ENCODE measurements at places on chromosomes 12 and 14.
A peak's percentile ranks its signal among the peaks of the same experiment; 100 is the strongest.

GRCh38 chr12:8157484-8158198 is 826 bp downstream of the ZNF705A start:
- no peak for DNase-seq

- peak; percentile 16 for DNase-seq
Observed at GRCh38 chr12:113190761-113191160, 5.2 kb downstream of the RITA1 start.

DNA sequence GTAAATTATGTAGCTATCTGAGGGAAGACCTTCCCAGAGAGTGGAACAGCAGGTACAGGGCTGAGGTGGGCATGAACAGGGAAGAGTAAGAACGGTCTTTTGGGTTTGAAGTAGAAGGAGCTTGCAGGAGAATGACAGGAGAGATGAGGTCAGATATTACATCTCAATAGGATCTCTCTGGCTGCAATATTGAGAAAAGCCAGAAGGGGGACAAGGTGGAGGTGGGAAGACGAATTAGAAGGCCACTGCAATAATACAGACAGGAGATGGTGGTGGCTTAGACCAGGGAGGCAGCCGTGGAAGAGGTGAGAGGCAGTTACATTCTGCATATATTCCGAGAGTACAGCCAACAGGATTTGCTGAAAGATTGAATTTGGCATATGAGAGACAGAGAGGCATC is 310.2 kb downstream of the APAF1 start:
- peak; percentile 3 for DNase-seq

- peak; percentile 22 for DNase-seq
Observed at GRCh38 chr12:10339053-10339840, 31.6 kb downstream of the KLRD1 start.

DNA sequence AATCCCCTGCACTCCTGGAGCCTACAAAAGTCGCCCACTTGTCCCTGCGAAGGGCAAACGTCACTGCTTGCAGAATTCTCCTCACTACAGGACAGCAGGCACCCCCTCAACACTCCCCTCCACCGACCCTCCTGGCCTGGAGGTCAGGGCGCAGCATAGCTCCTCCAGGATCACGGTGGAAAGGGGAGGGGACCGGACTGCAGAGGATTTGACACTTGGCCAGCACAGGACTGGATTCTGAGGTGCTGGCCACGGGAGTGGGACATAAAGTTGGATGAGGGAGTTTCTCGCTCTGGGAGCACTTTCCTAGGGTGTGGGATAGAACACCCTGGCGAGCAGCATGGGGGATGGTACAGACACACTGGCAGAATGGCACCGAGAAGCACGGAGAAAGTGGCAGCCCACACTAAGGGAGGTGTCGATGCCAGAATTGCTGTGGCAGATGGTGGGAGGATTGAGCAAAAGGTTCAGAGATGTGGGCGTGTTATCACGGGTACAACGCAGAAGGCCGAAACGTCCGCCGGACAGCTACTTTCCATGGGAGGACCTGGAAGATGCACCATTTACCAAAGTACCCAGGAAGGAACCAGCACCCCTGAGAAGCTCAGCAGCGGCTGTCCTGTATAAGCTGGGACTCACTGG is 51.4 kb upstream of the DIO3 start:
- DNase-seq: no peak

DNA sequence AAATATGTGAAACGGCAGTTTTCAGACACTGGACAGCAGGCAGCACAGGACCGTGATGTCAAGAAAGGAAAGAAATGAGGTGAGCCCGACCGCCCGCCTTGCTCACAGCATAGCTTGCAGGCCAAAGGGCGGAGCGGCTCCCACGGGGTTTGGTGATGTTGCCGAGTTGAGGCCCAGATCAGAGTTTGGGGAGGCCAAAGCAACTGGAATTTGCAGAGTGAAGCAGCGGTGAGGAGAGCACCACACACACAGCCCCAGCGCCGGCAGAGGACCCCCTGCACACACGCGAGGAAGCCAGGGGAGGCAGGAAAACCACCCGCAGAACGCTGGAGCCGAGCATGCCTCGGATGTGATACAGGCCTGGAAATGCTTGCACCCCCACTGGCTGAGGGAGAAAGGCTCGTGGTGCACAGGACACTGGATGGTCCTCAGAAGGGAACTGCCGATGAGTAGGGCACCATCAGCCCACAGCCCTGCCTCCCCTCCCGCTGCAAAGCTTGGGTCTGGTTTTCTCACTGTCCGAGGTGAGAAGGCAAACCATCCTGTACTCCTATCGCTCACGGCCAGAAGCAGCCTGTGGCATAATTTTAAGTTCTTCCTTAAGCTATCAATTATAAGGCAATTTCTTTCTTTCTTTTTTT is 25.7 kb upstream of the PLD4 start:
- peak; percentile 37 for DNase-seq

- DNase-seq: no peak
Observed at GRCh38 chr14:73231981-73232851, 5.1 kb upstream of the PAPLN start.

GRCh38 chr12:109883461-109883860 is 3.1 kb upstream of the GLTP start:
- DNase-seq: no peak

DNA sequence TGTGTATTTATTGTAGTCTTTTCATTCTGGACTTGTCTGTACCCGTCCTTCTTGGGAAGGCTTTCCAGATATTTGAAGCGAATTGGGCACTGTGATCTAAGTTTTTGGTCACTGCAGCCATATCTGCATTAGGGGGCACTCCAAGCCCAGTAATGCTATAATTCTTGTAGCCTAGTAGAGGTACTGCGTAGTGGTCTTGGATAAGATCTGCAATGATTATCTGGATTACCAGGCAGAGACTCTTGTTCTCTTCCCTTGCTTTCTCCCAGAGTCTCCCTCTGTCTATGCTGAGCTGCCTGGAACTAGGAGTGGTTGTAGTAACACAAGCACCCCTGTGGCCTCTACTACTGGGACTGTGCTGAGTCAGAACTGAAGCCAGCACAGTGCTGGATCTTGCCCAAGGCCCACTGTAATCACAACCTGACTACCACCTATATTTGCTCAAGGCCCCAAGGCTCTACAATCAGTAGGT is 30.0 kb downstream of the SLC38A2 start:
- peak; percentile 52 for DNase-seq

DNA sequence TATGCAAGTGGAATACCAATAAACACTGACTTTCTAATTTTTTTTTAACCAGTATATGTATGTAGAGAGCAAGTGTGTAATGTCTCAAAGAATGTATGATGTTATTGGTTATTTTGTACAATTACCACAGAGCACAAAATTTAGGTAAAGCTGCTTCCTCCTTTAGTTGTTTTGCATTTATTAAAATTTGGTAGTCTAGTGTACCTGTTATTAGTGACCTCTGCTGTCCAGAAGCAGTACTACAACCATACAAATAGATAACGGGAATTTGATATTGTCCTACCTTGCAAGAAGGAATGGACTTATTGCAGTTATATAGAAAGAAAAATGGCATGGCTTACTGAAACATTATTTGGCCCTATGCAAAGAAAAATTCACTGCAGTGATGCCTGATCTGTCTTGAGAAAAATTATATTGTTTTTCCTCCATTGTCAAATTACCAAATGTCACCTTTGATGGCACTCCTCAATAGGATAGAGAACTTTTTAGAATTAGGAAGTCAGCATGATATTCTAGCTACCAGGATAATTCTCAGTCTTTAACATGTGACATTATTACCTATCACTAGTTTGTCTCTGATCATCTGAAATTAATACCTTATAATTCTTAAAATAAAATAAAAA is 153.9 kb upstream of the RMST start:
- DNase-seq: peak; percentile 45

DNA sequence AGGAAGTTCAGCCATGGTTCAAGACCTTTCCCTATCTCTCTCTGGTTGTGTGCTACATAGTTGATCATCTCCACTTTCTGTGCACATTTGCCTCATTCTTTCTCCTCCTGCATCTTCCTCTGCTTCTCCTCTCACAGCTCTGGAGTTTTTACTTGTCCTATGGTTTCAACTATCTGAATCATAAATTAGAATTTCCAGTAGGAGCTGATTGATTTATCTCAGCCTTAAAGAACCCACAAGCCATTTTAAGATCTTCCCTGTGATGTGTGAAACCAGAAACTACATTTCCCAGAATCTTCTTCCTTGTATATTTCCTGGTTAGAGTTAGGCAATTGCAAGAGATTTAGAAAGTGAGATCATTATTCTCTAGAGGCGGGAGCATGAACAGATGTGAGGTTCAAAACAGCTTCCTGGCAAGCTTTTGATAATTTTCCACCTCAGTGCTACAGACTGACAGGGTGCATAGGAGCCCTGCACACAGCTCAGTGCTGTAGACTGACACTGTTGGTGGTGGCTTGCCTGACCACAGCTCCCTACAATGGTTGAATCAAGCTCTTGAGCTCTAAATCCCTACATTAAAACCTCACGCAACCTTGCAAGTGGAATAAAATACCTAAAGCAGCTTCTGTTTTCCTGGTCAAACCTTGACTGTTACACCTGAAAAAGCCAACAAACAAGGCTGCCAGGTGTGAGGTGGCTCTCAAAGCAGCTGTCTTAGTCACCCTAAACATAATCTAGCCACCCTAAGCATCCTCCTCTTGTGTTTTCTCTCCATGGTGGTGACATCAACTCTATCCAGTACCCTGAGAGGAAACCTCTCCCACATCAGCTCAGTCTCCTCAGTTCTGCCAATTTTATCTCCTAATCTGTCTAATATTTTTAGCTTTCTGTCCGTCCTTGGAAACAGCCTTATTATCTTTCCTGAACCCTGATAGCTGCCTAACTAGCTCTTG is 21.5 kb upstream of the IFNG start:
- peak; percentile 39 for DNase-seq

GRCh38 chr12:29517264-29517663 is 19.8 kb upstream of the OVCH1 start:
- peak; percentile 1 for DNase-seq

- no peak for DNase-seq
Observed at GRCh38 chr12:15706010-15706676, 83.0 kb downstream of the EPS8 start.

DNA sequence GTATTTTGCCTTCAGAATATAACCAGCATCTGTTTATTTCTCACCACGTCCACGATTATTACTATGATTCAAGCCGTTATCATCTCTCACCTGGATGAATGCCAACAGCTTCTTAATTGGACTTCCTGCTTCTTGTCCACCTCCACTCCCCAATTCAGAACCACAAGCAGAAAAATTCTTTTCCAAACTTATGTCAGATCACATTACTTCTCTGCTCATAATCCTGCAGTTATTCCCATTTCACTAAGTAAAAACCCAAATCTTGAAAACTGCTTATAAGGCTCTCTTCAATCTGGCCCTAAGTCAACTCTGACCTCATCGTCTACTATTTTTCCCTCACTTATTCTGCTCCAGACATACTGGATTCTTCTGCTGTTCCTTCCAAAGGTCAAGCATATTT is 2.0 kb downstream of the CRY1 start:
- peak; percentile 74 for DNase-seq

DNA sequence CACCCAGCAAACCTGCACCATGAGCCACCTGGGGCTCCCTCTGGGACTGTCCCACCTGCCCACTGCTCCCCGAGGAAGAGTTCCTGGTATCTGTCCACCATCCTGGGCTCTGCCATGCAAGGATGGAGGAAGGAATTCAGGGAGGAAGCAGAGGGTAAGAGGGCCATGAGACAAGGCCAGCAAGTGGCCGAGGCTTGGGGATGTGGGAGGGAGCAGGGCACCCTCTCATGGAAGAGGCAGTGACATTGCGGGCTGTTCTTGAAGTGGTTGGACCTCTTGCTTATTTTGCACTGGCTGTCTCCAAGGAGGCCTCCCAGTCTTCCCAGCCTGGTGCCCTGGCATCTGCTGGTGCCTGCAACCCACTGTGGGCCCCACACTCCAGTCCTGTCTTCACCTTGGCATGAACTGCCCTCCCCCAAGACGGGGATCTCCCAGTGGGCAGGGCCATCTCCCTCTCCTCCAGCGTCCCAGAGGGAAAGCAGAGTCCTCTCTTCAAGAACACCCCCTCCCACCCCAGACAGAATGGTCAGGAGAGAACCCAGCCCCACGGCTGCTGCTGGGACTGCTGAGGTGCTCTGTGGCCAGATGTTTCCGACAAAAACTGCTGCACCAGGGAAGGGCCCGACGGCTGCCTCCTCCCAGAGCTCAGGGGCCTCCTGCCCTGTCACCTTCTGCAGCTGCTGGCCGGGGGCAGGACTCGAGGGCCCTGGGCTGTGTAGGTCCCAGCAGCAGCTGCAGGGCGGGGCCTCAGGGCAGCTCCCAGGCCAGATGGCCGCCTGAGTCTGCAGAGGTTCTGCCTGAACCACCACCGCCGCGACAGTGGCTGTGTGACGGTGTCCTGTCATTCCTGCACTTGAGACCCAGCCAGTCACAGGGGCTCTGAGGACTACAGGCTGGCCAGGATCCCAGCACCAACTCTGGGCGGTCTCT is 1.8 kb upstream of the AKT1 start:
- DNase-seq: no peak

DNA sequence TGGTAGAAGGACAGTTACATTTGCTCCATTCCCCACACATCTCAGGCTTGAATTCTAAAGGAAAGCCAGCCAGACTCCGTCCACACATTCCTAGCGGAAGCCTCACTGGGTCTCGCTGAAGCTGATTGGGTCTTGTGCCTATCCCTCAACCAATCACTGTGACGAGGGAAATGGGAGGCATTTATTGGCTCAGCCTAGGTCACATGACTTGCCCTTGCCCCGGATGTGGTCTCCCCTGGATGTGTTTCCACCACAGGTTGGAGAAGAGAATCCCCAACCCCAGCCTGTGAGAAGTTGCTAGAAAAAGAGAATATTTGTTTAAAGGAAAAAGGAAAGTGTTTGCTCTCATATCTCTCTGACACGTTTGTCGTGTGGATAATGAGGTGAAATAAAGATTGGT is 93.4 kb downstream of the C12orf75 start:
- DNase-seq: peak; percentile 49

- no peak for DNase-seq
Observed at GRCh38 chr12:109682708-109683060, 30.9 kb upstream of the FAM222A start.

GRCh38 chr14:104924421-104925213 is at the start of gene PLD4:
Gene PLD4, plus strand, starts transcription at chr14:104924879. Its CDS starts 2,262 bp downstream, at chr14:104927141.
- DNase-seq: no peak

DNA sequence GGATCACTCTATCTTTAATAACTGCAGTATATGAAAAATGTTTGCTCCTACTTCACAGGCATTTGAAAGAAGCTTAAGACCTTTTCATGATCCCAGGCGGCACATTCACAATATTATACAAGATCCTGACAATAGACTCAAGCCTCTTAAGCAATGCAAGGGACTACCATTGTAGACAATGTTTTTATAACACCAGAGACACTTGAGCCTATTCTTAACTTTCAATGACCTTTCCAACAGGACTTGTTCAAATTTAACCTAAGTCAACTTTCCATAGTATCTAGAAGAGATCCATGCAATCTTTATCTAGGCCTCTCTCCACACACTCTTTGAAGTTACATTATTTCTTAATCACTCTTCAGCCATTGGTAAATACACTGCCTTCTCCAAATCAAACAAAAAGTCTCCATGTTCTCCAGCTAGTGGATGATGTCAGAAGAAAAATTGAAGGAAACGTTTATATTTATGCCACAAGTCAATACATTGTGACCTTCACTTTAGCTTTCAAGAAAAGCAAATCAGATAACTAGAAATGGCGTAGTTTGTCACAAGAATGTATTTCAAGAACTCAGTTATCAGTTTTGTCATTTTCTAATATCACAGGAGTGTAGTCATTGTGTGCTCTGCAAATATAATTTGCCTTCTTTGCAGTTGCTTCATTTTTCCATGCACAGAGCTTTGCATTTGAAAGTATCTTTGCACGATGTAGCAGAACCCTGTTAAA is 41.2 kb downstream of the PHLDA1 start:
- no peak for DNase-seq

GRCh38 chr12:71642264-71642663 is 21.4 kb downstream of the ZFC3H1 start:
- DNase-seq: no peak
